ENCODE measurements at places on chromosomes 7 and 10.

GRCh38 chr10:47337310-47337709 is 10.9 kb upstream of the RBP3 start:
- DNase-seq, result no peak

DNA sequence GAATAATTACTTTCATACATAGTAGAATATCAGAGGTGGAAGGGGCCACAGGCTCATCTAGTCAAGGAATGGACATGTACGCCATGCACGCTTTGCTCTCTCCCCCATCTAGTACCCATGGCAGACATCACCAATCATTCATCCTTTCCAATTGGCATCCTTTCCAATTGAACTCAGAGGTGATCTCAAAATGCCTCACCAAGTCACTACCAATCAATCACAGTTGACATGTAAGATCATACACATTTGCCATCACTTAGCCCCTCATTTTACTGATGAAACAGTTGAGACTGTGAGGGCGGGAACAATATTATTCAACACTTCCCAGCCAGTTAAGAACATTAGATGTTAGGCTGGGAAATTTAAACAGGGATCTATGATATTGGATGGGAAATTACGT is 308.4 kb downstream of the FGFR2 start:
- no peak for DNase-seq

- DNase-seq, result no peak
Measured at GRCh38 chr7:47681249-47681810, 99.4 kb upstream of the TNS3 start.

GRCh38 chr10:130498934-130499333 is 362.7 kb downstream of the GLRX3 start:
- DNase-seq, result no peak

DNA sequence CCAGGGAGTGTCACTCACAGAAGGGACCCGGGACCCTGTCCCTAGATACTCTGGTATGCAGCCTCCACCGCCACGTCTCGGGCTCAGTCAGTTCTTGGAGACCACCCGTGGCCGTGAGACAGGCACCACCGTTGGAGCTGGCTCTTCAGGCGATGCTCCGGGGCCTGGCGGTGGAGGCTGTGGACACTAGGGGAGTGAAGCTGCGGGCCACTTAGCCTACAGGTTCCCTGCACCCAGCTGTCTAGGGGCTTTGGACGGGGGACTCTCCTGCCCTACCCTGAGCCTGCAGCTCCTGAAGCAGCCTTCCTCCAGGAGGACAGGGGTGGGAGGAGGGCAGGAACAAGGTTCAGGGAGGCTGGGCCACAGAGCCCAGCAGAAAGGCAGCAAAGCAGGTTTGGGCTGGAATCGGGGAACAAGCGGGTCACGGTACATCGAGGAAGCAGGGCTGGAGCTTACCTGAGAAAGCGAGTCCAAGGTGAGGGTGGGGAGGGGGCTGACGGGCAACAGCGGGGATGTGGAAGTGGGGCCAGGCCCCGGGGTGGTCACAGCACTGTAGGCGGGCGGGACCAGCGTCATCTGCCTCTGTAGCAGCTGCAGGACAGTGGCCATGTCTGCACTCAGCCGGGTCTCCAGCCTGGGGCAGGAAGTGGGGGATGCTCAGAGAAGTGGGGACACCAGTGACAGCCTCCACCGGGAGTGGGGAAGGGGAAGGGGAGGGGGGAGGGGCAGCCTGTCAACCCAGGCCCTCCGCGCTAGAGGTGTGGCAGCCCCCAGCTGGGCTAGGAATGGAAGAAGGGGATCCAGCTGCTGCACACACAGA is 31.5 kb downstream of the KCNH2 start:
- no peak for DNase-seq

DNA sequence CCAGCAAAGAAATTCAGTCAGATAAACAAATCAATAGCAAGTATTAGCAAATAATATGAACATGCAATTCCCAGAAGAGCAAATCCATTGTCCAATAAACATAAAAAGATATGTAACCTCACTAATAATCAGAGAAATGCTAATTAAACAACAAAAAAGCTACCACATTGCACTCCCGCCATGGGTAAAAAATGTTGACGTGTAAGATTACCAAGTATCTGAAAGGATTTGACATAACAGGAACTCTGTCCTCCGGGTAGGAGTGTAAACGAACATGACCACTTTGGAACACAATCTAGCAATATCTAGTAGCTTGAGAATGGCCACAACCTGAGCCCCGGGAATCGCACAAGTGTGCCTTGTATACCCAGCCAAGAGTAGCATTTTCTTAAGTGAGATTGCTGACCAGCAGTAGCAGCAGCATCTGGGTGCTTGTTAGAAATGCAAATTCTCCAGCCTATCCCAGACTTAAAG is 31.6 kb downstream of the DYDC1 start:
- DNase-seq, result no peak

DNA sequence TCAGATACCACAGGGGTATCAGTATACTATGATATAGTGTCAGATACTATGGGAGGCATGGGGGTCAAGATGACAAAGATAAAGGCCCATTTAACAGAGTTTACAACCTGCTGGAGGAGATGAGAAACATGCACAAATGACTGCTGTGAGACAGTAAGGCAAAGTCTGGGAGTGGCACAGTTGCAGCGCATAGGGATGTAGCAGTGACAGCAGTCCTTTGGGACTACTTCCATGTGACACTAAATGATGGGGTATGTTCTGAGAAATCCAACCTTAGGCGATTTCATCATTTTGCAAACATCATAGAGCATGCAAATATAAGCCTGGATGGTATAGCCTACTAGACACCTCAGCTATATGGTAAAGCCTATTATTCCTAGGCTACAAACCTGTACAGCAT is 56.8 kb downstream of the CDK1 start:
- no peak for DNase-seq

GRCh38 chr7:55065079-55065478 is 46.3 kb downstream of the EGFR start:
- no peak for DNase-seq

DNA sequence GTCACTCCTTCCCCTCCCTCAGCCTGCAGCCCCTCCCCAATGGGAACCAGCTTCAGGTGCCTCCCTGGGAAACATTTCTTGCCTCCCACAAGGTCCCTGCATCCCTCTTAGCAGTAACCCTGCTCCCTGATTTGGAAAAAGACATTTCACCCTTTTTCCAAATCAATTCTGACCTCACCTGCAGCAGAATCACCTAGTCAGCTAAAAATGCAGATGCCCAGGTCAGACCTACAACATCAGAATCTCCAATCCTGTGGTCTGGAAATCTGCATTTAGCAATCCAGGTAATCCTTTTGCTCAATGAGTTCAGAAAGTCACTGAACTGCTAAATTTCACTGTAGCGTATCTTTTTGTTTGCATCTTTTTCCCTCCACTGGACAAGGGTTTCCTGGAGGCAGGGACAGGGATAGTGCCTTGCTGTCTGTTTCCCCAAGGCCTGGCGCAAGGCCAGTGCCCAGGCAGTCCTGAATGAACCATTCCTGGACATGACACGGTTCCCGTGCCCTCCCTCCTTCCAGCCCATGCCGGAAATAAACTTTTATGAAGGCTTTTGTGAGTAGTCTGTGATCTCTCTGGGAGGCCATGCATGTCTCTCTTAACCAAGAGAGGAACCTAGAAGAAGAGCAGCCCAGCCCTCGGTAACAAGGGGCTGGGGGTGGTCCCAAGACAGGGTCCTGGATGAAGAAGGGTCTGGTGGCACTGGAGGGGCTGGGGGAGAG is 44.0 kb downstream of the COL13A1 start:
- no peak for DNase-seq

All from DND-41 (cell line).